Hematopoietic multipotent progenitor cell treated with erythropoietin and hydrocortisone succinate and interleukin-3 and kit ligand, for 17 days (in vitro differentiated cells): ENCODE measurements at places on chromosomes 1 and 21.

DNA sequence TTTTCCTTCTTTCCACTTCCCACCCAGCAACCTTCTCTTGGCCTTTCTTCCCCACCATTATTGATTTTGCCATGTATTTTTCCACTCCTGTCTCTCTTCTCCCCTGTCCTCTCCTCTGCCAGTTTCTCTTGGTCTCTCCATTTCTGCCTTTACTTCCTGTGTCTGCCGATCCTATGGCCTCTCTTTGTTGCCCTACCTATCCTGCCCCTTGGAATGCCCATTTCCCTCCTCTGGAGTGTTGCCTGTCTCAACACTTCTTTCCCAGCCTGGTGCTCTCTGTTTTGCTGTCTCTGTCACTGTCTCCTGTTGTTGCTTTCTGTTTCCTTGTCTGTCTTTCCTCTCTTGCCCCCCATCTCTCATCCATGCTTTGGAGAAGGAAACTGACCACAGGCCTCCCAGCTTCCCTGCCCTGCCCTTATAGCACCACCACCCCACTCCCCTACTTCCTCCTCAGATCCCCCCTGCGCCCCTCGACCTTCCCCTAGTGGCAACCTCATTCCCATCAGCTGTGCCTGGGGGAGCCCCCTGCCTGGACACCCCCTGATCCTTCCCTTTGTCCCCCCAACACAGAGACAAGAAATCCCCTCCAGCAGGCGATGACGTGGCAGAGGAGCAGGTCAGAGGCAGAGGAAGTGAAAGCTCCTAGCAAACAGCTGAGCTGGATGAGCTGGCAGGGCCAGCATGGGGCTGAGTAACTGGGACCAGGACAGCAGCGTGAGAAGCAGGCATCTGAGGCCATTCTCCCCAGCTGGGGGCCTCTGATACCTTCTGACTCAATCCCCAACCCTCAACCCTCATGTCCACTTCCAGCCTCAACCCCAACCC, 6.6 kb upstream of the ETV3L start:
- DNase-seq: no peak

DNA sequence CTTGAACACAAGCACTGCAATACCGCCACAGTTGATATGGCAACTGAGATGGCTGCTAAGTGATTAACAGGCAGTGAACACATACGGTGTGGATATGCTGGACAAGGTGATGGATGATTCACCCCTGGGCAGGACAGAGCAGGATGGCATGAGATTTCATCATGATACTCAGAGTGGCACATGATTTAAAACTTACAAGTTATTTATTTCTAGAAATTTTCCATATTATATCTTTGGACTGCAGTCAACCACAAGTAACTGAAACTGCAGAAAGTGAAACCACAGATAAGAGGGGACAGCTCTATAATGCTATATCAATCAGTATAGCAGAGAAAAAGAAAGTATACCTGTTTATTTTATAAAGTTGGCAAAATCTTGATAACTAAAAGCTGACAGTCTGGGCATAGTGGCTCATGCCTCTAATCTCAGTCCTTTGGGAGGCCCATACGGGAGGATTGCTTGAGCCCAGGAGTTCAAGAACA, 47.9 kb downstream of the PHACTR4 start:
- DNase-seq: peak; percentile 50

- DNase-seq: no peak
Measured at GRCh38 chr21:27192281-27192949, 225.5 kb upstream of the ADAMTS5 start.

GRCh38 chr1:230682882-230683610, 30.9 kb downstream of the AGT start:
- no peak for DNase-seq

- no peak for DNase-seq
Measured at GRCh38 chr1:156095906-156096508, 13.7 kb upstream of the MEX3A start.

GRCh38 chr1:246577082-246577719, 10.9 kb downstream of the CNST start:
- DNase-seq: no peak

- no peak for DNase-seq
Measured at GRCh38 chr1:232795497-232796053, 9.6 kb upstream of the MAP10 start.

DNA sequence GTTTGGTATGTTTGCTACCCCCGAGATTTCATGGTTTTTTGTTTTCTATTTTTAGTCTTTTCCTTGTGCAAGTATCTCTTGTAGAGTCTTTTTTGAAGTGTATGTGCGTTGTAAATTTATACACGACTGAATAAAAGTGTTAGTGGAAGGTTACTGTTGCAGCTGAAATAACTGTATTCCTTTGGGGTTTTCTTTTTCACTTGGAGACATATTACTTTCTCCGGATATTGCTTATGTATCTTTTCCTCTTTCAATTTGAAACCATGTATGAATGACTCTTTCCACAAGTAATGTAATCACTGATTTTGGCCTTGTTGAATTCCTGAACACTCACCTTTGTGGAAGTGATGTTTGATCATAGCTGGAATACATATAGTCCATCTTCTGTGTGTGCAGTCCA, 956 bp downstream of the URB2 start:
- no peak for DNase-seq

- no peak for DNase-seq
Measured at GRCh38 chr21:44763451-44764318, 37.9 kb downstream of the UBE2G2 start.

DNA sequence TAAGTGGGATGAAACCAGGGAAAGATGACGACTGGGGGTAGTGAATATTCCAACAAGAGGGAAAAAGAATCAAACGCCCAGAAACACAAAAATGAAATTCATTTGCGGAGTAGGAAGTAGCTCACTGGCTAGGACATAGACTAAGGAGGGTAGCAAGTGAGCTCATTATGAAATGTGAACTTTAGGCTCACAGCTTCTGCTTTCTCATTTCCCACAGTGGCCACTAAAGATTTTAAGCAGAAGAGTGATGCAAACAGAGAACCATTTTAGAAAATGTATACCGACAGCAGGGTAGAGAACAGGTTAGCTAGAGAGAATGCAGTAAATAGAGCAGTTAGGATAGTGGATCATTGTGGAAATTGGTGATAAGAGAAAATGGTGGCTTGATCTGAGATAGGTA, 3.5 kb downstream of the CD48 start:
- no peak for DNase-seq

DNA sequence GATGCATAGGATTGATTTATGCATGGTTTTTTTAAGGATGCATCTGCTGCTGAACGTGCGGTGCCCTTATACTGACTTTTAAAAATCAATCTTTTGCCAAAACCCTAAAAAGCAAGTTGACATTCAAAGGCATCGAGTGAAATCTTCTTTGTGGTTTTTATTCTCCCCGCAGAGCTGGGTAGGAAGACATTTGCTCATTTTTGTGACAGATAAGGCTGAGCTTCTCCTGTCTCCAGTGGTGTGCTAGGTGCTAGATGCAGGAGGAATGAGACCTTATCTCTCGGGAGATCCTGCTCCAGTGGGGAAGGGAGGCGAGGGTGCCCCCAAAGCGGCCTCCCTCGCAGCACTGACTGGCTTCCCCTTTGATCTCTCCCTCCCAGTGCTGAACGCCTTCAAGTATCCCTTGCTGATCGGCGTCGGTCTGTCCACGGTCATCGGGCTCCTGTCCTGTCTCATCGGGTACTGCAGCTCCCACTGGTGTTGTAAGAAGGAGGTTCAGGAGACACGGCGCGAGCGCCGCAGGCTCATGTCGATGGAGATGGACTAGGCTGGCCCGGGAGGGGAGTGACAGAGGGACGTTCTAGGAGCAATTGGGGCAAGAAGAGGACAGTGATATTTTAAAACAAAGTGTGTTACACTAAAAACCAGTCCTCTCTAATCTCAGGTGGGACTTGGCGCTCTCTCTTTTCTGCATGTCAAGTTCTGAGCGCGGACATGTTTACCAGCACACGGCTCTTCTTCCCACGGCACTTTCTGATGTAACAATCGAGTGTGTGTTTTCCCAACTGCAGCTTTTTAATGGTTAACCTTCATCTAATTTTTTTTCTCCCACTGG, 14.9 kb upstream of the CD101 start:
- DNase-seq: no peak

DNA sequence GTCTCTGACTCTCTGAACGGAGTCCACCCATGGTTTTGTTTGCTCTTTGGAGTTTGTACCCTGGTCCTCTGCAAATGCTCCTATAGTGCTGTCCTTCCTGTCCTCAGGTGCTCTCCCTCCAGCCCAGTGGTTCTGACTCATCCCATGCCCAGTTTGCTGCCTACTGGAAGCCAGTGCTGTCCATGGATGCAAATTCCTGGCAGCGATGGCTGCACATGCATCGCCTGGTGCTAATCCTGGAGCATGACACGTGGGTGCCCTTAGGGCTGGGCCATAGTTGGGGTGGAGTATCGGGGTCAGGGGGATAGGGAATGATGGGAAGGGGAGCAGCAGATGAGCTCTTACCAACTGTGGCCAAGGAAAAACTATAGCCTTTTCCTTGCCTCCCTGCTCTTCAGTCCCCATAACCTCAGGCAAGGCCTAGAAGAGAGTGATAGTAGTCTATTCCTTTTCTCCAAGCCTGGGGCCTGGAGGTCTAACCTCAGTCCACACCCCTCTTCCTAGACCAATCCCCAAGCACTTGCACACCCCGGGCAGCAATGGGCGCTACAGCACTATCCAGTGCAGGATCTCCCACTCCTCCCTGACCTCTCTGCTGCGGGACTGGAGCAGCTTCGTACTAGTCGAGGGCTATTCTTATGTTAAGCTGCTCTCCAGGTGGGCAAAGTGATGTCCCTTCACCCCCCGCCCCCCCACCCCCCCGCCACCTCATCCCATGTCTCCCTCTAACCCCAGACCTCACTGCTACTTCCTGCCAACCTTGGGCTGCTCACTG, 31.6 kb downstream of the HYI start:
- no peak for DNase-seq

DNA sequence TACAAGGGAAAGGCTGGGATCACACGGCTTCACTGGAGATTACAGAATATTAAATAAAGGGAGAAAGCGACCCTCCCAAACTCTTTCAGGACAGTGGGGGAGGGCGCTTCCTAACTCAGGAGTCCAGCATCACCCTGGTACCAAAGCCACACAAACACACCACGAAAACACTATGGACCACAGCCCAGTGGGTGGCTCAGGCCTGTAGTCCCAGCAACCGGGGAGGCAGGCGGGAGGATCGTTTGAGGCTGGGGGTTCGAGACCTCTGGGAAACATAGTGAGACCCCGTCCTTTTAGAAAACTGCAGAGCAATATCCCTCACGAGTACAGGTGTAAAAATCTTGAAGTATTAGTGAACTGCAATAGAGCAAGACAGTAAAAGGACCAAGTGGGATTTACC, 16.0 kb downstream of the TRIM11 start:
- no peak for DNase-seq
